ENCODE measurements at places on chromosomes 2 and 18.

- no peak for DNase-seq
Observed at GRCh38 chr2:17231394-17231965, 286.8 kb downstream of the RAD51AP2 start.

DNA sequence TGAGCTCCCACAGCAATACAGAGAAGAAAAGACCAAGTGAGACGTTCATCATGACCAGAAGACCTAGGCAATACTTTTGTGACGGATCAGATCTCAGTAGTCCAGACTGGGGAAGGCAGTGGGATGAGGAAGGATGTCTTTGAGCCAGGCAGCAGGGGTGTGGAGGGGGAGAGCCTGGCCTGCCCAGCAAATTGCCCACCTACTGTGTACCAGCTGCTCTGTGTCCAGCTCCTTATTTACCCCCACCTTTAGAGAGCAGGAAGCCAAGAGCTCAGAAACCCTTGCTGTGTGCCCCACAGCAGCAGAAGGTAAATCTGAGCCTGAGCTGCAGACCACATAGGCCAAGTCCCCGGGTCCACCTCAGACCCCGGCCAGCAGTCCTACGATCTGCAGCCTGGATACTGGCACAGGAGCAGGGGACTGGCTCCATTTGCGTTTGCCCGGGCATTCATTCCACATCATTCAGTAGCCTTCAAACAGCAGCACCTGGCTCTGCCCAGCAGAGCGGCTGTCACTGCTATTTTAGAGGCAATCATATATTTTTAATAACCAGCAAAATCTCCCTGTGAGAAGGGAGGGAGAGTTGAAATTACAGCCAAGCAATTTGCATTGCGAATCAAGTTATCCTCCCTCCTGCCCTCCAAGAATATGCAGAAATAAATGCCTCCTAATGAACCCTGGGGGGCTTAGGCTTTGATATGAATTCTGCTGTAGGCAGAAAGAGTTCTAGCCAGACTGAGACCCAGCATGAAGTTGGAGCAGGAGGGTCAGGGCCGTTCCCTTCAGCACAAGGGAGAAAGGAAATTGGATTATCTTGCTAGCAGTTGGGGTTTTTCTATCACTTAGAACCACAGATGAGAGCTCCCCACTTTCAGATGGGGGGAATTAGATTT, 110.0 kb upstream of the FZD7 start:
- DNase-seq: no peak

DNA sequence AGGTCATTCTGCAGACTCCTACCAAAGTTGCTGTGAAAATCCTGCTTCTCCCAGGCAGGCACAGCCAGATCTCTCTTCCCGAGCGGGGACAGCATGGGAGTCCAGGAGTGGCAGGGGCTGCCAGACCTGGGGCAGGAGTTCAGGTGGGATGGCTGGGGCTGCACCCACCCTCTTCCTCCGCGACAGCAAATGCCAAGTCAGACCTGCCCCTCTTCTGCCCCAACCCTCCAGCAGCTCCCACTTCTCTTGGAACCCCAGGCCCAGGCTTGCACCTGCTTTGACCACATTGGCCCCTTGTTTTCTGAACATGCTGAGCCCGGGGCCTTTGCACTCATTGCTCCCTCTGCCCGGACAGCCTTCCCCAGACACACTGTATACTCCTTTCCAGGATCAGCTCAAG, 288.2 kb upstream of the HS6ST1 start:
- DNase-seq: no peak

DNA sequence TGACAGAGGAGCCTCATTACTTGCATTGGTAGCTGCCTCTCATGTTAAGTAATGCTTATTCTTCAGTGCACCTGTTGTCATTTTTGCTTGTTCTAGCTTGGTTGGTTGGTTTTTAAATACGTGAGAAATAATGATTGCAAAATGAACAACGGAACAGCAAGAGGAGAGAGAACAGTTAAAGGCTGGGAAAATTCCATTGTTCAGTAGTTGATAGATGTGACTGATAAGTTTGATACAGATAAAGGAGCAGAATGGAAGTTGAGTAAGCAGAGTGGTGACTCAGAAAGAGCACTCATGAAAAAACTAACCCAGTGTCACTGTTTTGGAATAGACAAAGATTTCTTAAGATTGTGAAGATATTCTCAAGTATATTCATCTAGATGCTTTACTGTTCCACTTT, 50.5 kb downstream of the MTA3 start:
- no peak for DNase-seq

DNA sequence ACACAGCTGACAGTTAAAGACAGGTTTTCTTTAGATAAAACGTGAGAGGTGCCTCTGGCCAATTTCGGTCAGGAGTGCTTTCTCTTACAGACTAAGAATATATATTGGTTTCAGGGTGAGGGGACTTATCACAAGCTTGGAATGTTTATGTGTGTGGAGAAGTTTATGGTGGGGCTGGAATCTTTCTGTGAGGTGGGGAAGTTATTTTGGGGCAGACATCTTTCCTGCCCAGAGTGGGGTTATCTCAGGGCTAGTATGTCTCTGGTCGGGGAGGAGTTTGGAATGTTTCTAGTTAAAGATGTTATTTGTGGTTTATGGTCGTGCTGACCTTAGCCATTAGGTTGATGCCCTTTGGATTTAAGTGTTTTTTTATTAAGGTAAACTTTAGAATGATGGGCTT, 115.2 kb downstream of the SLC5A7 start:
- DNase-seq: no peak

DNA sequence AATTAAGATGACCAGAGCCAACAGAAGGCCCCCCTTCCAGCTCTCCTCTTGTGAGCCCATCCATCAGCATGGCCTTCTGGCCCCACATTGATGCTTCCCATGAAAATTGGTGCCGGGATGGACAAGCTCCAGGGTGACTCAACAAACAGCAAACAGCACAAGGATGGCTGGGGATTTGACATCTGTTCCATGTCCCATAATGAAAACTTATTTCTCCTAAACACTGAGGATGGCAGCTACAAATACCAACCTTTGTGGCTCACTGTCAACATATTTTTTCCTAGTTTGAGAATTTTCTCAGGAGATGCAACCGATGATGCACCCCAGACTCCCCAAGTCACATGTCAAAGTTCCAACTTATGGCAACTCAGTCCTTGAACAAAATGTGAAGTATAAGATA, 169.6 kb upstream of the SIX2 start:
- DNase-seq: no peak

GRCh38 chr18:59051470-59052165, 88.1 kb upstream of the SEC11C start:
- no peak for DNase-seq

All from stimulated activated CD4-positive, alpha-beta T cell treated with anti-CD3 and anti-CD28 coated beads, Interleukin-1b, Interleukin-23, amount 100 ng/mL, for 1 hour (primary cell).